ENCODE measurements at places on chromosomes 11 and 22.

DNA sequence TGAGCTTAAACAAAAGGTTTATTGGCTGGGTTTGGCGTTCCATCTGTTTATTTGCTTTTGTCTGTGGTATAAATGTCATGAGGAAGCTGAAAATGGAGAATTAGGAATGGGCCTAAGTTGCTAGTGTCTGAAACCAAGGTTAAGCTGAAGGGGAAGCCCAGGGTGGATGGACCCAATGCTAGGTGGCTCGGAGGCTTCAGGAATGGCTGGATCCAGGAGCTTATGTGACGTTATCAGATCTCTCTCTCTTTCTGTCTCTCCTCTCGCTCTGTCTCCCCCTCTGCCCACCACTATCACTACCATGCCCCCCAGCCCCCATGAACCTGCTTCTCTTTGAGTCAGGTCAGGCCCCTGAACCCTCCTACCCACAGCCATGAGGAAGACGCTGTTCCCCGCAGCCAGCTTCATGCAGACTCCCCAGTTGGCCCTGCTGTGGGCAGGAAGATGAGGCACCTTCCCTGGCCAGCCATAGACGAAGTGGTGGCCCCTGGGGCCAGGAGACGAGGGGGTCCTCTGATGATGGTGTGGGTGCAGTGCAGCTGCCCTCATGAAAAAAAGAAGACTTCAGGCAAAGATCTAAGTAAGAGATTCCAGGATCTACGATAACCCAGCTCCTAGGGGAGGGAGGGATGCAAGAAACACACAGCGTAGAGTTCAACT, 101.5 kb downstream of the BRD1 start:
- DNase-seq = no peak

DNA sequence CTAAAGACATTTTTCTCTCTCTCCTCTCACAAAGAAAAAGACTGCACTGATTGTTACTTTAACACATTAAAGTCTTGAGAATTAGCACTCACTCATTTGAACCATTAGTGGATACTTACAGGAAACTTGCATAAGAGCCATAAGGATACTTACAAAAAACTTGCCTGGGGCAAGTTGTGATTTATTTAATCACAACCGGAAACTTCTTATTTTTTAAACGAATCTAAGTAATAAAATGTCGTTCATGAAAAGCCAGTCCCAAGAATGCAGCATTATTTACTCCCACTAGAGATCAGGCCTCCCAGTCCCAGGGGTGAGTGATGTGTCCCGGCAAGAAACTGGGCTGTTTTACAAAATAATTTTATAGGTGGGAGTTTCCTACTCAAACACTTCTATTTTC, 59.3 kb upstream of the TTC12 start:
- no peak for DNase-seq

DNA sequence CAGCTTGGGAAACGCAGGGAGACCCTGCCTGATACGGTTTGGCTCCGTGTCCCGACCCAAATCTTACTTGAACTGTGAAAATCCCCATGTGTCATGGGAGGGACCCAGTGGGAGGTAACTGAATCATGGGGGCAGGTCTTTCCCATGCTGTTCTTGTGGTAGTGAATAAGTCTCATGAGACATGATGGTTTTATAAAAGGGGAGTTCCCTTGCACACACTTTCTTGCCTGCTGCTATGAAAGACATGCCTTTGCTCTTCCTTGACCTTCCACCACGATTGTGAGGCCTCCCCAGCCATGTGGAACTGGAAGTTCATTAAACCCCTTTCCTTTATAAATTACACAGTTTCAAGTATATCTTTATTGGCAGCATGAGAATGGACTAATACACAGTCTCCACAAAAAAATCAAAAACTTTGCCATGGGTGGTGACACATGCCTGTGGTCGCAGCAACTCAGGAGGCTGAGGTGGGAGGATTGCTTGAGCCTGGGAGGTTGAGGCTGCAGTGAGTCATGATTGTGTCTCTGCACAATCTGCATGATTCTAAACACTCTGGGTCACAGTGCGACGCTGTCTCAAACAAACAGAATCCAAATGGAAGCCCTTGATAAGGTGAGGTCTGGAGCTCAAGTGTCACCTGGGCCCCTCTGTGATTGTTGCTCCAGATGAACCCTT, 34.9 kb downstream of the SYN3 start:
- no peak for DNase-seq

GRCh38 chr11:2173150-2173693, 1.6 kb upstream of the TH start:
- DNase-seq = no peak

DNA sequence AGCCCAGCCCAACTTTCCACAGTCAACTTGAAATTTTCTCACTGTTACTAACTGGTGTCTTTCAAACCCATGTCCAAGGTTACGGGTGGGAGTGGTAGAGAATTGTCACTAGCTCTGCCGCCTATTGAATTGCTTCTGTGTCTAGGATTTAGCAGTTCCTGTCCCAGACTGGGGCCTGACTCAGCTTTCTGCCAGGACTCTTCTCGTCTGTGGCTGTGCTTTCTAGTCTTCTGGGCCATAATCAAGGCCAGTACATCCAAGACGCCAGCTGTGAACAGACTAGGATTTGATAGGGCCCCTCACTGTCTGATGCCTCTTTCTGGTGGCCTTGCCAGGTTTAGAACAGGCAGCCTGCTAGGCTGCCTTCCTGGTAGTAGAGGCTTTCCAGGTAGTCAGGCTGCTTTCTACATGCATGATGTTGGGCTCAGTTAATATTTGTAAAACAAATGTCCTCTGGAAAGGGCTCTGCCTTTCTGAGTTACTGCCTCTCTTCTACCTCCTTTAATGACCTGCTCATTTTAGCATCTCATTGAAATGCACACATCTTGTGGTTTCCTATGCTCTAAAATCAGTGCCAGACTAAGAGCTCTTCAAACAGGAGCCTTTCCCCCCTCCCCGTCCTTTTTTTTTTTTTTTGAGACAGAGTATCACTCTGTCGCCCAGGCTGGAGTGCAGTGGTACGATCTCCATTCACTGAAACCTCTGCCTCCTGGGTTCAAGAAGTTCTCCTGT, 13.1 kb upstream of the HIKESHI start:
- DNase-seq = peak; percentile 9

DNA sequence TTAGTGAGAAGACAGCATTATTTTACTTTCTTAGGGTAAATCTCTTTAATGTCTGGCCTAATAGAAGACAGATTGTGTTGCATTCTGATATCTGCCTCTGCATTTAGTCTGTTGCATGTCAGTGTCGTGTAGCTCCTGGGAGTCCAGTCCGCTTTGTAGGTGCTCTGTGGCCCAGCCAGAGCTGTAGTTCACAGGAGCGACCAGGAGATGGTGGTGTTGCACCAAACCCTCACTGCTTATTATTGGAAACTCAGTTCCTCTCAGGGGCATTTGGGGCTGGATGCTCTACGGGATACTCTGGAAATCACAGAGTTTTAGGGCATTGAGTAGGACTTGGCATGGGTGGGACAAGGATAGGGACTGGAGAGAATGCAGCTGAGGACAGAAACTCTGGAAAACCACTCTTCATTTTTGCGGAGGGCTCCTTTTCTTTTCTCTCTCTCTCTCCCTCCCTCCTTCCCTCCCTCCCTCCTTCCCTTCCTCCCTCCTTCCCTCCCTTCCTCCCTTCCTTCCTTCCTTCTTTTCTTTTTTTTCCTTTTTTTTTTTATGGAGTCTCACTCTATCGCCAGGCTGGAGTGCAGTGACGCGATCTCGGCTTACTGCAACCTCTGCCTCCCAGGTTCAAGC, 21.7 kb downstream of the MIAT start:
- DNase-seq = peak; percentile 73

DNA sequence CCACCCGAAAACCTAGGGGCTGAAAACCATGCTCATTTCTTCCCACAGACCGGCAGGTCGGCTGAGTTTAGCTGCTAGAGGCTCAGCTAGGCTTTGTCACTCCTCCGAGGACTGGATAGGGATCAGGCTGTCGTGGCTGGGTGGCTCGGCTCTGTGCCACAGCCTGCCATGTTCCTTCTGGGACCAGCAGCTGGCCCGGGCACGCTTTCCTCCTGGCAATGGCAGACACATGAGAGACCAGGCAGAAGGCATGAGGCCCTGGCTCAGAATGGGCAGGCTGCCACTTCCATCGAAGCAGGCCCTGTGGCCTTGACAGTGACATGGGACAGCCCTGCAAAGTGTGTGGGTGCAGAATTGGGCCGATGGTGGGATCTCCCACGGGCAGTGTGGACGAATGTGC, 20.9 kb downstream of the PARVG start:
- DNase-seq = no peak

- peak; percentile 26 for DNase-seq
Observed at GRCh38 chr11:304915-305843, 2.4 kb upstream of the IFITM2 start.

- DNase-seq = no peak
Observed at GRCh38 chr11:62664405-62665074, 470 bp downstream of the C11orf98 start.

GRCh38 chr11:47317064-47317828, 35.3 kb downstream of the MYBPC3 start:
- DNase-seq = no peak

- peak; percentile 65 for DNase-seq
Observed at GRCh38 chr22:45096256-45096907, 67.3 kb upstream of the NUP50 start.

- no peak for DNase-seq
Observed at GRCh38 chr11:1168721-1169161, 11.0 kb downstream of the MUC5AC start.

DNA sequence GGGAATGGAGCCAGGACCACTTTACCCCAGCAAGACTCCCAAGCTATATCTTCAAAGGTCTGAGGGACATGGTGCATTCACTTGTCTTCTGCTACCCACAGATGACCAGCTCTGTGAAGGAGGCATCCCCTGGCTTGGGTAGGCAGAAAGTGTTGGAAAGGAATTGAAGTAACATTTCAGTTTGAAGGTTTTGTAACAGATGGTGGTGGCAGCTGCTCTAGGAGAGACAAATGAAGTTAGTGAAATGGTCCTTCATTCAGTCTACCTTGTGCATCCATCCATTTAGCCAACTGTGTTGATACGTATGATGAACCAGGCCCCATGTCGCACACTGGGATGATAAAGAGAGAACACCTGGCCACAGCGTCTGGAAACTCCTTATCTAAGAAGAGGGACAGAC, 140.5 kb downstream of the COMMD9 start:
- DNase-seq = no peak

DNA sequence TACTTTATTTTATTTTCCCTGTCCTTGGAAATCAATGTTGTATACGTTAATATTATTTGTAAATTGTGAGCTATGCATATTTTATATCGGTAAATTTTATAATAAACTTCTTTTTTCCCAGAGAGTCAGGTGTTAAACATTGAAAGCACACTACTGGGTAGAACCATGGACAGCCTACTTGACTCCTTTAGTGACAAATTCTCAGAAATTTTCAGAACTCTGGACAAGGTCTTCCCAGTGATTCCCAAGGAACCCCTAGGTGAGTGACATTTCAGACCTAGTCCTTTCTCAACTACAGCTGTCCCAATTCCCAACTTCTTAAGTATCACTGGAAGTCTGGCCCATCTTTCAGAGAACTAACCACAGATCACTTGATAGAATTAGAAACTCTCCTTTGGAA, 107.2 kb downstream of the RCN1 start:
- DNase-seq = no peak

DNA sequence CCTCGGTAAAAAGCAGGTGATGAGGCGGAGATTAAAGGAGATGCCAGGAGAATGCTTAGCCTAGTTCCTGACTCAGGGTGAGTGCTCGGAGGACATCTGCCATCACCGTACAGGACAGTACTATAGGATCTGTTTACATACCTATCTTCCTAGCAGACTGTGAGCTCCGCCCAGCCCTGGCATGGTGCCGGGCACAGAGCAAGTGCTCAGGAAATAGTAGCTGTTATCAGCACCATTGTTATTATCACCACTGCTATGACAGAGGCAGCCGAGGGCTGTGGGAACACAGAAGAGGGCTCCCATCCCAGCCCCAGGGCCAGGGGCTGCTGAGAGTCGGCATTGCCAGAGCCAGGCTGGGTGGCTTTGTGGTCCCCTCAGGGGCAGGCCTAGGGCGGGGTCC, 642 bp upstream of the SEPTIN3 start:
- no peak for DNase-seq

GRCh38 chr11:8213376-8213775, 44.6 kb upstream of the RIC3 start:
- DNase-seq = no peak

DNA sequence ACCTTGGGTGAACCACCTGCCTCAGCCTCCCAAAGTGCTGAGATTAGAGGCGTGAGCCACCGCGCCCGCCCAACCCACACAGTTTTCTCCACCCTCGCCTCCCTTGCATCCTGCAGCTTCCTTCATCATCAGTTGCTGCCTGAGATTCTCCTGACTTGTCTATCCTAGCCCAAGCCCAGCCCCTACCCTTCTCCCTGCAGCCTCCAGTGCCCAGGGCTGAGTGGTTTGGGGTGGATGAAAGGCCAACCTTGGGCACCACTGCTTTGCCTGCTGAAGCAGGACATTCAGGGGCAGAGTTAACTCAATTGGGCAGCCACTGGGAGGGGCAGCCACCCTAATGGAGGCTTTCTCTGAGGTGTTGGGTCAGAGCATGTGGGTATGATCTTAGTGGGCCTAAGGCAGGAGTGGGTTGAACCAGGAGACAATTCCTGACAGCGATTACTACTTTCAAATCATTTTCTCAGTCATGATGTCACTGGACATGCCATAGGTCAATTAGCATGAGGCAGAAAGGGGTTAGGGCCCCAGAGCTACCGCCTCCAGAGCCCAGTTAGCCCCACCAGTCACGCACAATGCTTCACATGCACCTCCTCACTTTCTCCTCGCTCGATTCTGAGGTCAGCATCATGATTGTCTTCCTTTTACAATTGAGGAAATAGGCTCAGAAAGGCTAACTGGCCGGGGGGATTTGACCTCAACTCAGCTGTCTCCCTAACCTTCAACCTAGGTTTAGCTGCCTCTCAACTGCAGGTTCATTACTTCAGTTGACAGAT, 1.0 kb upstream of the FKBP2 start:
- DNase-seq = no peak

- no peak for DNase-seq
Observed at GRCh38 chr11:30619767-30620166, 33.6 kb upstream of the MPPED2 start.

DNA sequence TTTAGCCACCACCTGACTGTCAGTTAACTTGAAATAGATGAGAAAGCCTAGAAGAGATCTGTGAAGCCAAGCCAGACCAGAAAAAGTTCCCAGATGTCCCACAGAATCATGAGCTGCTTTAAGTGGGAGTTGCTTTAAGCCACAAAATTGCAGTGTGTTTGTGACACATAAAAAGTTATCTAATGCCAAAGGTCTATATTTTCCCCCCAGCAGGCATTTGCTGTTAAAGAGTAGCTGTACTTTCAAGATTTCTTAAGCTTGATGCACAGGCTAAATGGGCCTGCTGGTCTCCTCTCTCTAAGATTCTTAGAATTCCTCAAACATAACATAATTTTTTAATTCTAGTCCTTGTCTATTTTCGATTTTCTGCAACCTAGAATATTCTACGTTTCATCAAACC, 825.7 kb downstream of the FAM181B start:
- DNase-seq = no peak

GRCh38 chr11:2277933-2278523, 7.6 kb upstream of the ASCL2 start:
- no peak for DNase-seq

GRCh38 chr22:44378380-44378779, 65.6 kb upstream of the SHISAL1 start:
- no peak for DNase-seq

GRCh38 chr22:23124611-23125511, 16.9 kb downstream of the RSPH14 start:
- no peak for DNase-seq
